NCI-H2171 treated with DMSO at 0.1 percent for 48 hours (cell line): ENCODE measurements at places on chromosomes 4 and X.

GRCh38 chr4:173529477-173530325 lies at the start of gene HAND2:
HAND2 (minus strand) TSS chr4:173530229; CDS start chr4:173529289, 940 bp downstream.
- peak; percentile 71 for DNase-seq

GRCh38 chr4:7498446-7499200 lies 63.9 kb upstream of the PSAPL1 start:
- DNase-seq: no peak

DNA sequence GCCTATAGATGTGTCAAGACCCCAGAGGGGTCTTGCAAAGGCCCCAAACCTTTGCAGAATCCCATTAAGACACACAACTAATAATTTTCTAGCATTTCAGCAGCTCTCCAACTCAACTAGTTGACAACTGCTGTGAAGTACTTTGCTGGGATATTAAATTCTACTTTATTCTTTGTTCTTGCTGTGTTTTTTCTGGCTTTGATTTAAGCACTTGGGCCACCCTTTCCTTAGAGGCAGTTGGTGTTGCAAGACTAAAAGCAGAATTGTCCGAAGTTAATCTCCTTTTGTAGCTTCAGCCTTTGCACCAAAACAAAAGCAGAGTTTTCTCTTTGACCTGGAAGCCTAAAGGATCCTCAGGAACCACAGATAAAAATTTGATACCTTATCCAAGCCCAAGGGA lies 353.1 kb upstream of the CLNK start:
- DNase-seq: no peak

GRCh38 chrX:132216283-132216682 lies 3.0 kb downstream of the RAP2C start:
- no peak for DNase-seq
